ENCODE measurements at places on chromosomes 2 and 18.

- no peak for DNase-seq
Measured at GRCh38 chr2:109446278-109447131, 167.3 kb downstream of the SEPTIN10 start.

DNA sequence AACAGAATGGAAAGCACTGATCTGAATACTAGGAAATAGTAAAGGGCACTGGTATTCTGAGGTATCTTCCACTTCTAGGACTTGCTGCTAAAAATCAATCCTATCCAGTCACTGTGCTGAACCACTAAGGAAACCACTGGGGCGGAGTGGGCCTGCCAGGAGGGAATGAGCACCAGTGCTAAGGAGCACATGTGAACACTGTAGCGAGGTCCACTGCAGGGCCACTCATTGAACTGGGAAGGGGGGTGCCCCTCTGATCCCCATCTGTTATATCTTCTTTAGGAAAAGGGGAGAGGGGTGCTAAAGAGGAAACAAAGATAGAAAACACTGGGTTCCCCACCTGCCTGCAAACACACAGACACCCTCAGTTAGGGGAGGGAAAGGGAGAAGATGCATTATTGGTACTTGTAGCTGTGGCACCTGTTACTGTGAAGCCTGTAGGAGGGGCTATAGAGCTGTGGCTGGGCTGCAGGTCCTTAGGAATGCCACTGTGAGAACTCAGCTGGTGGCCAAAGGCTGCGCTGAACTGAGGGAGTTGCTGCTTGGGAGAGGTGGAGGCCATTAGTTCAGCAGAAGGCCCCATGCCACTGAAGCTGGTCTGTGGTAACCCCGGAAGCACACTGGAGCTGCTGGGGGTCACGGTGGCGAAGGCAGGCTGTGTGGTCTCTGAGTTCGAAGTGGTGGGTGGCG, 81.8 kb downstream of the INO80D start:
- DNase-seq, result peak; percentile 33

DNA sequence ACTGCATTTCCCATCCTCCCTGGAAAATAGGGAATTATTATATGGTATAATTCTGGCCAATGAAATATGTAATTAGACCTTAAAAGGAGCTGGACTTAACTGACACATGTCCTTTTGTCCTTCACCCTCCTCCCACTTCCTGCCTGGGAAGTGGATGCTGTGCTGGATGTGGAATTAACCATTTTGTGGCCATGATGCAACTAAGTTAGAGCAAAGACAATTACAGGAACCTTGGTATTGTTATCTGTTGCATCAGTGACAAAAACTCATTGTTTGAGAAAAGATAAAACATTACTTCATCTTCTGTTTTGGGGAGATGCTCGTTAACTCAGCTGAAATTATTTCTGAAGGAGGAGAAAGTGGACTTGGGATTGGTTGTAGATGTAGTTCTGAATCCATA, 227.7 kb upstream of the BOD1L2 start:
- no peak for DNase-seq

DNA sequence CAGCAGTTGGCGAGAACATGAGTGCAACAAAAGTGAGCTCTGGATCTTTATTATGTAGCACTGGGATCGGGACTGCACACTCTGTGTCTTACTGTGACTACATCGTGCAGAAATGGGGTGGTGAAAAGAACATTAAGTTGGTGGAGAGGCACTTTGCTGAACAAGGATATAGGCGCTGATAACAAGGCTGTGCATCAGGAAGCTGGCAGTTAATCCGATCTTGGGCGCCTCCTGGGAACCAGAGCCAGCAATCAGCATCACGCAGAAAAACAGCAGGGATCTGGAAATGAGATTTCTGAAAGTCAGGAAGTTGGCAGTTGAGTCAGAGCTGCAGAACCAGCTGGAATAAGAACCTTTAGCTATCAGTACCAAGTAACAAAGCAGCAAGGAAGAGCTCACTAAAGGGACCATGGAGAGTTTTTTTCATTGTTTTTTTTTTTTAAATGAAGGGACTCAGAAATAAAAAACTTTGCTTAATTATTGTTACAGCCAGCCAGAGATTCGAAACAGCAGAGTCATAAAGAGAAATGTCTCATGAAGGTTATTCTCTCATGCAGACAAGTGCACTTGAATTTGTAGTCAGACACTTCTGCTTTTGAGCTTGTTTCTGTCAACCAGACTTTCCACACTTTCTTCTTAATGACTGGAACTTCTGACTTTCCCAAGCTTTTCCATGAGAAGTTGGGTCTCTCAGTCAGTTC, 22.8 kb upstream of the MYO3B start:
- DNase-seq, result peak; percentile 34

DNA sequence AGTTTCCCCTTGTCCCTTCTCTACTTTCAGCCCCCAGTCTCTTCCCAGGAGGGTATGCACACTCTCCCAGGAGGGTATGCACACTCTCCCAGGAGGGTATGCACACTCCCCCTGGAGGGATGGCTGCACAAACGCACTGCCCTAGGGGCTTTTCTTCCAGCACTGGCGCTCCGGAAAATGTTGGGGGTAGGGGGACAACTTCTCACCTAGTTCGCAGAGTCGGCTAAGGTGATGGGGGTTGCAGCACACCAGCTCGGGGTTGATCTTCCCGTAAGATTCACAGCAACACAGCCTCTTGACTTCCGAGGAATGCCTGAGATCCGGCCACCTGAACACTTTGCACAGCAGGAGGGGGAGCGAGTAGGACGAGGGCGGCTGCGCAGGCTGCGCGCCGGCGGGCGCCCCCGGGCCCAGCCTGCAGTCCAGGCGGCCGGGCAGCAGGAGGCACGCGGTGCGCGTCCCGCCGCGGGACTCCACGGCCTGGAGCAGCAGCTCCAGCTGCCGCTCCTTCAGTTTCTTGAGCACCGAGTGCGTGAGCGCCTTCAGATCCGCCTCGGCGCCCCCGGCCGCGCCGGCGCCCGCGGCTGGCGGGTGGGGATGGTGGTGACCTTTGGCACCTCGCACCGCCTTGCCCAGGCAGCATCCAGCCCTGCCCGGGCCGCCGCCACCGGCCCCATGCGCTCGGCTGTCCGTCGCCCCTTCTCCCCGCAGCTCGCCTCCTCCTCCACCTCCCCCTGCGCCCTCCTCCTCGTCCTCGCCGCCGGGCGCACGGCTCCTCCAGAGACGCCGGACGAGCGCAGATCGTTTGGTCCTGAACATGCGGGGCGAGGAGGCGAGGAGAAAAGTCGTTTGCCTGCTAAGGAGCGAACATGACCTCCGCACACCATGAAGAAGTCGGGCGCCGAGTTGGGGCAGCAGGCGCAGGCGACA, 894 bp downstream of the SMAD7 start:
- peak; percentile 55 for DNase-seq

DNA sequence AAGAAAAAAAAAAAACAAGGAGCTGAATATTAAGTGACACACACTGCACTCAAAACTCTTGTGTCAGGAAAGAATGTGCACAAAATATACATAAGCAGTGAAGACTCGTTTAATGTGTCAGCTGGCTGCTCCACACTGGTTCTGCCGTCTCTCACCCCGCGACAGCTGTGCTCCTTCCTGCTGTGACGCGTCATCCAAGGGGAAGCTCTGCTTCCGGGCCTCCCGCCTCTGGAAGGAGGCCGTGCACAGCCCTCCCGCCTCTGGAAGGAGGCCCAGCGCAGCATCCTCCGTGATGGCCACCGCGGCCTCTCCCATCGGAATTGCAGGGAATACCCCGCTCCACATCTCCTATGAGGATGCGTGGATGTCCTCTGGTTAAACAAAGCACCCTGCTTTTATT, 151.0 kb downstream of the HDAC4 start:
- DNase-seq, result peak; percentile 83

- DNase-seq, result peak; percentile 28
Measured at GRCh38 chr2:188132385-188132784, 159.3 kb upstream of the GULP1 start.

- DNase-seq, result no peak
Measured at GRCh38 chr2:97644023-97644717, 1.7 kb upstream of the COX5B start.

GRCh38 chr2:26886736-26887135, 38.8 kb downstream of the DPYSL5 start:
- DNase-seq, result no peak

DNA sequence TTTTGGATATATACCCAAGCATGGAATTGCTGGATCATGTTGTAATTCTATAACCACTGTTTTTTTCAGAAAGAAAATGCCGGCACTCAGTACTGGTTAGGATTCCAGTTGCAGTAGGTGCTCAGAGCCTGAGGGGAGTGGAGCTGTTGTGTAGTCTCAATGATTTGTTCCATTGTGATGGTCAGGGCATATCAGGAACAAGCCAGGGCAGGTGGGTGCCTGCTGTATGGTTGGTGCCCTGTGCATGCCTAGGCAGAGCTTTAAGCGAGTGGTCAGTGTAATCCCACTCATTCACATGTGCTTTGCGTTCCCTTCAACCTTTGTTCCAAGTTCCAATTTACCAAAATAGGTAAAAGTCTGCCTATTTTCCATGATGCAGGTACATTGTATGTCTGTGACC, 100.9 kb downstream of the FHOD3 start:
- DNase-seq, result no peak

DNA sequence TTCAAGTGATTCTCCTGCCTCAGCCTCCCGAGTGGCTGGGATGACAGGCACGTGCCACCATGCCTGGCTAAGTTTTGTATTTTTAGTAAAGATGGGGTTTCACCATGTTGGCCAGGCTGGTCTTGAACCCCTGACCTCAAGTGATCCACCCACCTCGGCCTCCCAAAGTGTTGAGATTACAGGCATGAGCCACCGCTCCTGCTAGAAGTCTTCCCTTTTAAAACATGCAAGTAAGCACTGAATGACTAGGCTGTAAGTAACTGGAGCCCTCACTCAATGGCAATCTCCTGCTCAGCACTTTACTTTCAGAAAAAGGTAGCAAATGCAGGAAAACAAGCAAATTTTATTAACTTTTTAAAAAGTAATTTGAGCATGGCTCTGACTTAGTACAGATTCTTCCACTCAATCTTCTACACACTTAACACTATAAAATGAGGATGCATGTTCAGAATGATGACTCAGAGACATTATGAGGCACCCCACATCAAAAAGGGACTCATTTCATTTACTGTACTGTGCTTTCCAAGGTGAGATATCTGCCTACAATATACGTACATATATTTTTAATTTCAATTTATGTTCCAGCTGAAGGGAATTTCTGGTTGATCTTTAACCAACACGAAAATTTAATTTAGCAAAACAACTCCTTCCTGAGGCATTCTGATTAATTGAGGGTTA, 6.6 kb upstream of the NCK2 start:
- no peak for DNase-seq

DNA sequence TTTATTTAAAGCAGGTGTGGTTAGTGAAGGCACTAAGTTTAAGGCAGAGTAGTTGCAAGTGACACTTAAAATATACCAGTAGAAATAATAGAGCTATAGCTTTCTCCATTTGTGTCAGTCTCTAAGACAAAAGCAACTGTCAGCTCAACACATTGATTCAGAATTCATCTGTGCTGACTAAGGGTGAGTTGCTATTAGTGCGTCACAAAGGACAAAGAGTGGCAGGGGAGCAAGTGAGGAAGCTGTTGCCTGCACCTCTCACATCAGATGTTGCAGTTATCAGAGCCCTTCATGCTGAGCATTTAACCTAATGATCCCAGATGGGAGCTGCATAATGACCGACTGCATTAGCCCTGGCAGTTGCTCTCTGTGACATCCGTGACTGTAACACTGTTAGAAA, 138.6 kb downstream of the DTNA start:
- no peak for DNase-seq

GRCh38 chr2:110114831-110115255, 779 bp downstream of the MALL start:
- DNase-seq, result no peak

GRCh38 chr2:175234650-175235049, 53.1 kb upstream of the ATP5MC3 start:
- DNase-seq, result no peak

DNA sequence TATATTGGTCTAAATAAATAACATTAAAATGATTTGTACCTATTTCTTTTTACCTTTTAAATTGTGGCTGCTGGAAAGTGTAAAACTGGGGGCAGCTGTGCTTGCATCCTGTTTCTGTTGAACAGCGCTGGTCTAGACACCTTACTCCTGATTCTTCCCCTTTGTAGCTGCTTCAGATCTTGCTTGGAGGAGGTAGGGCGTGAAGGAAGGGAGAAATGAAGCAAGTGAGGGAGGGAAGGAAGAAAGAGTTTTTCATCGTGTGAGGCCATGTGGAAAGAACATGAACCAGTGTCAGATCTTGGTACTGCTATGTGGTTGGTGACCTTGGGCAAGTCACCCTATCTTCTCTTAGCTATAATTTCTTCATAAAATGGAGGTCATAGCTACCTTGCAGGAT, 89.0 kb upstream of the SEC11C start:
- no peak for DNase-seq

- DNase-seq, result no peak
Measured at GRCh38 chr2:216242365-216242764, 129.9 kb downstream of the MARCHF4 start.

DNA sequence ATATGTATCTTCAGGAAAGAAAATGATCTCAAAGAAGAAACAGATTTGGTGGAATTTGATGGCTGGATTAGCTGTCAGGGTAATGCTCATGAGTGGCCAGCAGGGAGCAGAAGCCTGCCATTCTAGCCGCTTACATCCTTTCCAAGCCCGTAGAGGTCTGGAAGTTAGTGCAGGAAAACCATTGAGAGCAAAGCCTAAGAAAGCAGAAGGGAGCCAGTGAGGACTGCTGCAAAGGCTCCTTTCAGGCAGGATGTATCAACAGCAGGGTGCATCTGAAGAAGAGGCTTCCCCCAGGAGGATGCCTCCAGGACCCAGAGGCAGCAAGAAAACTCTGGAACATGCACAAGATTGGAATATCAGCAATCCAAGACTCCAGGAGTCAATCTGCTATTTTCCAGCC, 22.9 kb upstream of the LBH start:
- peak; percentile 80 for DNase-seq

DNA sequence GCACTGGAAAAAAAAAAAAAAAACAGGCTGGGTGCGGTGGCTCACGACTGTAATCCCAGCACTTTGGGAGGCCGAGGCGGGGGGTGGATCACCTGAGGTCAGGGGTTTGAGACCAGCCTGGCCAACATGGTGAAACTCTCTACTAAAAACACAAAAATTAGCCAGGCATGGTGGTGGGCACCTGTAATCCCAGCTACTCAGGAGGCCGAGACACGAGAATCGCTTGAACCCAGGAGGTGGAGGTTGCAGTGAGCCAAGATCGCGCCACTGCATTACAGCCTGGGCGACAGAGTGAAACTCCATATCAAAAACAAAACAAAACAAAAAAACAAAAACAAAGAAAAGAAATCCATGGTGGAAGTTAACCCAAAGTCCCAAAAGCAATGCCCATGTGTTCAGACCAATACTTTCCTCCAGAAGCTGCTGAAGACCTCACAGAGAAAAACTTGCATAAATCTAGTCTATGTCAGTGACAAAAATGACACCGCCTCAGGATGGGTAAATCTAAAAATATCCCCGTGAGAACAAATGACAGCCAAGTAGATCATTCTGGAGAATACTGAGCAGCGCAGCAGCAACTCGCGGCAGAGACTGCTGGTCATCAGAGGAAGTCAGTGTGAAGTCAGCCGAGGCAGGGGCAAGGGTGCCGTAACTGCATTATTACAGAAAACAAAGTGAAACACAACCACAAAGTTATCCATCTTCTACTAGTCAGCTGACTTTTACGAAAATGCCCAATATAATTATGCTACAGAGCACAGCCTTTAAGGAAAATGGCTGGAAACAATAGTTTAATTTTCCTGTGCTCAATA, 41.0 kb downstream of the LPIN2 start:
- DNase-seq, result peak; percentile 70

GRCh38 chr18:31079973-31080372, 22.2 kb downstream of the DSC2 start:
- DNase-seq, result no peak

GRCh38 chr2:26244309-26245230, at the start of the genes HADHA and HADHB:
Gene HADHA (minus strand): TSS chr2:26244632. CDS start chr2:26244596, 36 bp downstream.
Gene HADHB (plus strand): TSS chr2:26244939. CDS start chr2:26254255, 9,316 bp downstream.
- peak; percentile 94 for DNase-seq
